ENCODE measurements at places on chromosomes 13 and 19. TPM values are rescaled to one million over a fixed set of nuclear protein-coding genes. Genes with fewer than 3 reads are reported as not detected.

PRSS57 gene
- total RNA-seq: 3.3 TPM

ZNF677 gene
- 4.3 TPM for total RNA-seq

IGFL4 gene
- not detected for total RNA-seq

OR1M1 gene
- not detected for total RNA-seq

MCEMP1 gene
- 0.59 TPM for total RNA-seq

EBPL gene
- total RNA-seq: 19.6 TPM

PSG3 gene
- total RNA-seq: 0.42 TPM

CILP2 gene
- 0.42 TPM for total RNA-seq
